Panc1 (cell line): ENCODE measurements at places on chromosomes 7 and 10. TPM values are rescaled to one million over a fixed set of nuclear protein-coding genes. Genes with fewer than 3 reads are reported as not detected.
A peak's percentile ranks its signal among the peaks of the same experiment; 100 is the strongest.

DNA sequence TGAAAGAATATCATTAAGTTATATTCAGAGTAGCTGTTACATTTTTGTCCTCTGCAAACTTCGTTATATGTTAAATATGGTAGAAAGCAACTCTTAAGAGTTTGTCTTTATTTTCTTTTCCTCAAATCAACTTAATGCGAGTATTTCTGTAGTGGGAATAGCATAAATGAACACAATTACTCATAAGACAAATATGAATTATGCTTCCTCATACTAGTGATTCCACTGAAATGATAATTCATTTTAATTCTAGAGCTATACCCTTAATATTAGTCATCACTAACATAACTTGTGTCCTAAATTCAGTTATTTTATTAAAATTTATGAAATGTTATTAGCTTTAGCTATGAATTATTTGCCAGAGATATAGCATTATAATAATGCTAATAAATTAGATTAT lies 820.6 kb upstream of the KCND2 start:
- DNase-seq, result no peak
- no peak overlapping the region for H3K4me3 ChIP-seq
- H3K36me3 ChIP-seq, result no peaks in the 10 kb centered on the region
- H3K27ac ChIP-seq, result no peak overlapping the region

DNA sequence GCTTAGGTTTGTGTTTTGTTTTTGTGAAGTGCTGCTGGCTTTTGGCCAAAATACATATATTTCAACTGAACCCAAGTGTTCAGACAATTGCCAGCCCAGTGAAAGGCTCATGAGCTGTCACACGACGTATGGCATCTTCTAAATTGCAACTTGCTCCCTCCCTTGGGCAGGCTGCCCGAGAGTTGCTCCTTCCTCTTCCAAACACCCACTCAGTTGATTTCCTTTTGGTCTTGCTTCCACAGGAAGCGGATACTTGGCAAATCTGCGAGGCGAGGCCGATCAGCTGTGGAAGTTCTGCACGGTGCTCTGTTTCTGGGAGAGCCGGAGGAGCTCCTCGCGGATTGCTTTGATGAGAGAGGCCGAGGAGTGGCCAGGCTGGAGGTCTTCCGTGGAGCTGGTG lies 39.6 kb upstream of the ATP6V0A4 start:
- no peaks in the 10 kb centered on the region for H3K4me1 ChIP-seq
- H3K4me3 ChIP-seq, result no peak overlapping the region
- H3K27me3 ChIP-seq, result no peaks in the 10 kb centered on the region
- no peak for DNase-seq
- no peak overlapping the region for H3K27ac ChIP-seq

DNA sequence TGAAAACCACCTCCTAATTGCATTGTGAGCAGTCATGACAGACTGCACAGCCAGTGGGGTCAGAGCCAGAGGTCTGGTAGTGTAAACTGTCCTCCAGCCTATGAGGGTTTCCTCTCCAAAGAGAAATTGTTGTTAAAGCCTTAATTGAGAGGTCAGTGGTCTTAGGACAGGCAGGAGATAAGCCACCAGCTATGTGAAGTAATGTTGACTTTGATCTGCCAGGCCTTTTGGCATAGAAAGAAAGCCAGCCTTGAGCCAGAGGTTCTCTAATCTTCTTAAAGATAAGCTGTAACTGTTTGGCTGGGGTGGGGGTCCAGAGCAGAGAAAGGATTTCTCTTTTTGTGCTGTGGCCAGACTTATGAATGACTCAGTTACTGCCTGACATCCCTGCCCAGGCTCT lies 248.4 kb downstream of the WDR11 start:
- no peak for DNase-seq
- no peak overlapping the region for H3K27ac ChIP-seq
- peaks cover 4% of the 10 kb centered on the region; the same call in 1 of the 2 replicates for H3K27me3 ChIP-seq

DNA sequence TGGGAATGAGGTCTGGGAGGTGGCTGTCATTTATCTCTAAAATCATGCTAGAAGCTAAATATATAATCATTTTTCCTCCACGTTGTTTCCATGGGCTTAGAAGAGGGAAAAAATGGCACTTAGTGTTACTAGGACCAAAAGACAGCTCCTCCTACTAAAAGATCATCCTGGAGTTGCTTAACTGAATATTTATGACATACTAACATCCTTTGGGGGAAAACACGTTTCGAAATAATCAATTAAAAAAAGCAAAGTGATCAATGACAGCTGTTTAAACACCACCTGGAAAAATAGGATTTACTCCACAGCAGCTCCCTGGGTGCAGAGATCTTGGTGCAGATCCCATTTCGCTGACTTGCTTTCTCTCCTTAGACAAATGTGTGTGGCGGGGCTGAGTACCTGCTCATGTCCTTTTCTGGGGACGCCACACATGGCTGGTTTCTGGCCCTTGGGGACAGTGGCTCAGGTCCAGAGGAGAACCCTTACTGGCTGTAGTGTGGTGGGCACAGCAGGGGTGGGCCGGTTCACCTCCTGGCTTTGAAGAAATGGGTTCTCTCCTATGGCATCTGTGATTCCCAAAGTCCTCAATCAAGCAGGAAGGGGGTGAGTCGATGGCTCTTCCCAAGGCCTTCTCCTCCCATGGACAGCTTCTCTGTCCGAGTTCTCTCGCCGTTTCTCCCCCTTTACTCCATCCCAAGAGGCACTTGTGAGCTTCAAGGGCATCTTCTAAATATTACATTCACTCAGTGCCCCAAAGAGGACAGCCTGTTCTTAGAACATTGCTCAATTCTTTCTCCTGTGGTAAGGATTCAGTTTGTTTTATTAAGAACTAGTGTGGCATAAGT lies 156.4 kb upstream of the KLF14 start:
- no peak overlapping the region for H3K4me3 ChIP-seq
- peak overlapping the region; percentile 99 for H3K27ac ChIP-seq

DNA sequence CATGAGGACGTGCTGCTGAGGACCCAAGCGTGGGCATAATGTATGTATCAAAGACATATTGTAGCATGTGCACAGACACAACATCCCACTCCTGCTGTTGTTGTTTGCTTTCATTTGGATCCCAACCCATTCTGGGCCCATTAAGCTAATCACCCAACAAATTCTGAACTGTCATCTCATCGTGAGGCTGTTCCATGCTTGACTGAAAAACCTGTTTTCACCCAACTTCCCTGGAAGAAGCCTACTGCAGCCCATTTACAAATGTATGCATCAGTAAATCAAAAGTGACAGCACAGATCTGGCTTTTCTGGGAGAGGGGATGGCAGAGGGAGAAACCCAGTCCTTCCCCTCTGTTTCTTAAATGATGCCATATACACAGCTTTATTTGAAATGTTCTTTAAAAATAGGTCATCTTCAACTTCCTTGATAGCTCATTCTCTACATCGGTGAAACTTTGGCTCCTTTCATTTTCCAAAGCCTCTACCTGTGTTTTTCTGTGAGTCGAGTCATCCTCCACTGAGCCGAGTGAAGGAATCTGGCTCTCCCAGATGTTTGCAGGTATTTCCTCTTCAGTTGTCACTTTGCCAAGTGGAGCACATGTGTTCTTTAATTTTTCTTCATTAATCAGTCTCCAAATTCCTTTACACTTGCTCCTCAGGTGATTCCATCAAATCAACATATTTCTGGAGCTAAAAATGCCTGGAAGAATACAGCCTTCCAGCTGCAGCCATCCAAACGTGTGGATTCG lies 151.8 kb downstream of the CHN2 start:
- H3K4me1 ChIP-seq, result no peaks in the 10 kb centered on the region
- no peak overlapping the region for H3K4me3 ChIP-seq
- no peak overlapping the region for H3K27ac ChIP-seq
- peaks cover 10% of the 10 kb centered on the region for H3K27me3 ChIP-seq

GRCh38 chr7:30519122-30519521 lies 14.5 kb upstream of the GGCT start:
- H3K27ac ChIP-seq, result no peak overlapping the region
- DNase-seq, result no peak
- no peaks in the 10 kb centered on the region; the same call in 1 of the 2 replicates for H3K27me3 ChIP-seq
- H3K4me3 ChIP-seq, result no peak overlapping the region

DNA sequence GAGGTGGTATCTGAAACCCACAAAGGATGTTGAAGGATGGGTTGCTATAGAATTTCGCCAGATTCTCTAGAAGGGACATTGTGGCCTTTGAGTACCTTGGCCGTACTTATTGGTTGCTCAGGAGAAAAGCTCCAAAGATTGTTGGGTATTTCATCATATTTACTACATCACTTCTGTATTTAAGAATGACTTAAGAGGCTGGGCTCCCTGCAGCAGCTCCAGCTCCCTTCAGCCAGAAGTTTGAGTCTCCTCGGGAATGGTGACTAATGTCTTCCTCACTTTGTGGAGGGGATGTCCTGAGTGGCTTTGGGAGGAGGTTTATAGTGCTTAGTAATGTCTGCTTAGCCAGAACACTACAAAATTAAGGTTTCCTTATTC lies 18.1 kb downstream of the MINDY4 start:
- H3K4me1 ChIP-seq, result no peaks in the 10 kb centered on the region
- no peak overlapping the region for H3K27ac ChIP-seq
- no peak for DNase-seq

DNA sequence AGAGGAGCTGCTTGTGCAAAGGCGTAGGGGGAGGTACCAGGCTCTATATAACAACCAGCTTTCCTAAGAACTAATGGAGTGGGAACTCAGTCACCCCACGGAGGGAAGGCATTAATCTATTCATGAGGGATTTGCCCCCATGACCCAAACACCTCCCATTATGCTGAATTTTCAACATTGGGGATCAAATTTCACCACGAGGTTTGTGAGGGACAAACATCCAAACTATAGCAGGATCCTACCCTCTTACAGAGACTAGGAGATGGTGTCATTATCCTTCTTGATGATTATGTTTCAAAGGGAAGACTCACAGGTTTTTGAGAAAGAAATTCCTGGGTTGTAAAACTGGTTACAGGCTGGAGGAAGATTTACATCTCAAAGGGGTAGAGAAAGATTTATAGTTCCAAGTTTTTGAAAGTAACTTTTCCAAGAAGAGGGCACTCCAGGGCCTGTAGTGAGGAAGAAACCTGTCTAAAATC lies 295.0 kb upstream of the DKK1 start:
- H3K36me3 ChIP-seq, result no peaks in the 10 kb centered on the region
- H3K27ac ChIP-seq, result no peak overlapping the region
- no peak overlapping the region for H3K4me3 ChIP-seq
- H3K27me3 ChIP-seq, result no peaks in the 10 kb centered on the region

DNA sequence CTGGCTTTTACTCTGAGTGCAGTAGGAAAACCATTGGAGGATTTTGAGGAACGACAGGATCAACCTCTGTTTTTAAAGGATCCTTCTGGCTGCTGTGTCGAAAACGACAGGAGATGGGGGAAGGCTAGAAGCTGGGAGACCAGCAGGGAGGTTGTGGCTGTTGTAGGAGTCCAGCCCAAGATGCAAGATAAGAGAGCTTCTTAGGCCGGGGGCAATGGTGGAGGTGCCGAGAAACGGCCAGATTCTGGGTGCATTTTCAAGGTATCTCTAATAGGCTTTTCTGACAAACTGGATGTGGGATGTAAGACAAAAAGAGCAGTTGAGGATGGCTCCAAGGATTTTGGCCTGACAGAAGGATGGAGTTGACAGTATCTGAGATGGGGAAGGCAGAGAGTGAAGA lies 10.3 kb upstream of the PVRIG start:
- no peaks in the 10 kb centered on the region for H3K4me1 ChIP-seq
- no peak overlapping the region for H3K27ac ChIP-seq
- DNase-seq, result no peak
- no peak overlapping the region for H3K4me3 ChIP-seq

DNA sequence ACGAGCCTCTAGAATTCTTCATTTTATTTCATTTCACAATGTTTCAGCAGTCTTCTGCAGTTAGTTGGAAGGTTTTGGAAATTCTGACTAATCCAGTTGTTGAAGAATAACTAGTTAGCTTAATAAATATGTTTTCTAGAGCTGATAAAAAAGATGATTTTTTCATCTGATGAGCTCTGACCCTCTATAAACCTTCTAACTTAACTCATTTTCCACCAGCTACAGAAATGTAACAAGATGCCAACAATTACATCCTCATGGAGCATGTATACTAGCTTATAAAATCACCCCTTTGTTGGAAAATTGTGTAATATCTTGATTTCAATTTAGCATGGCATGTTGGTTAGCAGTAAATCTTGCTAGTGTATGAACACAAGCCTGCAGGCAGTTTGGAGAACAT lies 33.1 kb downstream of the KAT6B start:
- H3K27ac ChIP-seq, result no peak overlapping the region
- H3K4me1 ChIP-seq, result no peaks in the 10 kb centered on the region; the same call in 1 of the 2 replicates
- no peaks in the 10 kb centered on the region for H3K27me3 ChIP-seq
- H3K4me3 ChIP-seq, result no peak overlapping the region
- no peak for DNase-seq

DNA sequence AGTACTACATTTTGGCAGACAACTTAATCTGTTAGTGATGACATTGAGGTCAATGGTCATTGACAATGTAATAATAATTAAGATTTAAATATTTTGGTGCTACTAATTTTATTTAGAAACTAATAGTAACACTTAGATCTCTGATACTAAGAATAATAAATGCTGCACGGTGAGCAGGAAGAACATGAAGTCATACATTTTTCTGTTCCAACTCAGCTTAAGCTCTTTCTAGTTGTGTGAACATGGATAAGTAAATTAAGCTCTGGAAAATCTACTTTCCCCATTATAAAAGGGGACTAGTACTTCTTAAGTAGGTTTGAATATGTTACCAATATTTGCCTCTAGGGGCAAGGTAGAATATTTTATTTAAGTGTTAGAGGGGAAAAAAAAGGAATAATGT lies 65.9 kb upstream of the MEOX2 start:
- no peak overlapping the region for H3K4me3 ChIP-seq
- no peaks in the 10 kb centered on the region for H3K27me3 ChIP-seq
- DNase-seq, result no peak
- no peaks in the 10 kb centered on the region for H3K36me3 ChIP-seq
- no peaks in the 10 kb centered on the region for H3K4me1 ChIP-seq

DNA sequence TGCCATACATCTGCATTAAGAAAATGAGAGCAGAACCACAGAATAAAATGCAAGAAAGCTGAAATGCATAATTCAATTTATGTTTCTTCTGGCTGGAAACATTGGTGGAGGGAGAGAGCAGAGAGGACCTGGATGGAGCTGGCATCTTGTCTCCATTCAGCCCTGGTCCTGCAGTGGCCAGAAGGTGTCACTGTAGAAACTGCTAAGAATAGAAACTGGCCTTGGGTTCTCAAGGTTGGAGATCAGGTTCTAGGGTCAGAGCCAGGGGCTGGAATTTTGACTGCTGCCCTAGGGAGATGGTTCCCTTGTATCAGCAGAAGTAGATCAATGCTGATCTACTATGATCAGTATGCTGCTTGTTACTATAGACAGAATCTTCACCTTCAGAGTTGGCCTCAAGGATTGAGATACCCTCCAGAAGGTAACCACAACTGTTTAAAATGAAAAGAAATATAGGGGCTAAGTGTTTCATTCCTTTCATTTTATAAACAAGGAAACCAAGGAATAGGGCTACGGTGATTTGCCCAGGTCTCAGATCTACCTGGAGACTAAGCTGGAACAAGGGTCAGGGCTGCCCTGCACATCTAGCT lies 13.1 kb downstream of the TAS2R41 start:
- H3K4me3 ChIP-seq, result no peak overlapping the region
- H3K27me3 ChIP-seq, result no peaks in the 10 kb centered on the region
- no peaks in the 10 kb centered on the region for H3K36me3 ChIP-seq
- H3K27ac ChIP-seq, result no peak overlapping the region
- peak; percentile 18 for DNase-seq

GRCh38 chr7:48419401-48419800 lies 248.1 kb downstream of the ABCA13 start:
- no peak for DNase-seq
- H3K4me3 ChIP-seq, result no peak overlapping the region
- H3K27ac ChIP-seq, result no peak overlapping the region; the same call in 1 of the 2 replicates
- H3K4me1 ChIP-seq, result no peaks in the 10 kb centered on the region
- H3K27me3 ChIP-seq, result no peaks in the 10 kb centered on the region

Gene C10orf67
- not detected for total RNA-seq

Gene NUTM2E
- 0.08 TPM for total RNA-seq

Gene GPR158
- total RNA-seq, result 0.64 TPM

Gene ARHGAP19
- total RNA-seq, result 28.9 TPM

Gene HOXA9
- not detected for total RNA-seq

Gene ING3
- total RNA-seq, result 9.1 TPM
